ENCODE measurements at places on chromosomes 7 and 10. TPM values are rescaled to one million over a fixed set of nuclear protein-coding genes. Genes with fewer than 3 reads are reported as not detected.

CRHR2 gene
- polyA plus RNA-seq = not detected

GPC2 gene
- polyA plus RNA-seq = 0.48 TPM

MEST gene
- 4.1 TPM for polyA plus RNA-seq

TMEM26 gene
- 0.15 TPM for polyA plus RNA-seq

CYP3A4 gene
- 0.31 TPM for polyA plus RNA-seq
